ENCODE measurements at places on chromosomes 13 and 19.
A peak's percentile ranks its signal among the peaks of the same experiment; 100 is the strongest.

- H3K27ac ChIP-seq = no peak overlapping the region
- no peaks in the 10 kb centered on the region for H3K36me3 ChIP-seq
- DNase-seq = no peak
- no peaks in the 10 kb centered on the region for H3K27me3 ChIP-seq
These were observed 32.6 kb downstream of the UBL3 start for GRCh38 chr13:29817604-29818378.

GRCh38 chr13:105338006-105338405 lies 1197.5 kb downstream of the EFNB2 start:
- peaks cover 4% of the 10 kb centered on the region for H3K4me1 ChIP-seq
- no peak overlapping the region for H3K4me3 ChIP-seq
- no peak for DNase-seq
- H3K27me3 ChIP-seq = no peaks in the 10 kb centered on the region

- DNase-seq = peak; percentile 71
- peaks cover 26% of the 10 kb centered on the region for H3K4me1 ChIP-seq
- no peaks in the 10 kb centered on the region for H3K36me3 ChIP-seq
- H3K27ac ChIP-seq = no peak overlapping the region
- no peak overlapping the region for H3K4me3 ChIP-seq
- H3K27me3 ChIP-seq = no peaks in the 10 kb centered on the region
These were observed 65.4 kb downstream of the GNG7 start for GRCh38 chr19:2636897-2637683.

GRCh38 chr13:23504180-23504579 lies 66.0 kb upstream of the TNFRSF19 start:
- DNase-seq = no peak
- H3K4me1 ChIP-seq = peaks cover 30% of the 10 kb centered on the region

- H3K27ac ChIP-seq = no peak overlapping the region
- no peaks in the 10 kb centered on the region for H3K4me1 ChIP-seq
- no peaks in the 10 kb centered on the region for H3K36me3 ChIP-seq
- no peak for DNase-seq
These were observed 32.2 kb upstream of the ZNF766 start for GRCh38 chr19:52237197-52237596.

DNA sequence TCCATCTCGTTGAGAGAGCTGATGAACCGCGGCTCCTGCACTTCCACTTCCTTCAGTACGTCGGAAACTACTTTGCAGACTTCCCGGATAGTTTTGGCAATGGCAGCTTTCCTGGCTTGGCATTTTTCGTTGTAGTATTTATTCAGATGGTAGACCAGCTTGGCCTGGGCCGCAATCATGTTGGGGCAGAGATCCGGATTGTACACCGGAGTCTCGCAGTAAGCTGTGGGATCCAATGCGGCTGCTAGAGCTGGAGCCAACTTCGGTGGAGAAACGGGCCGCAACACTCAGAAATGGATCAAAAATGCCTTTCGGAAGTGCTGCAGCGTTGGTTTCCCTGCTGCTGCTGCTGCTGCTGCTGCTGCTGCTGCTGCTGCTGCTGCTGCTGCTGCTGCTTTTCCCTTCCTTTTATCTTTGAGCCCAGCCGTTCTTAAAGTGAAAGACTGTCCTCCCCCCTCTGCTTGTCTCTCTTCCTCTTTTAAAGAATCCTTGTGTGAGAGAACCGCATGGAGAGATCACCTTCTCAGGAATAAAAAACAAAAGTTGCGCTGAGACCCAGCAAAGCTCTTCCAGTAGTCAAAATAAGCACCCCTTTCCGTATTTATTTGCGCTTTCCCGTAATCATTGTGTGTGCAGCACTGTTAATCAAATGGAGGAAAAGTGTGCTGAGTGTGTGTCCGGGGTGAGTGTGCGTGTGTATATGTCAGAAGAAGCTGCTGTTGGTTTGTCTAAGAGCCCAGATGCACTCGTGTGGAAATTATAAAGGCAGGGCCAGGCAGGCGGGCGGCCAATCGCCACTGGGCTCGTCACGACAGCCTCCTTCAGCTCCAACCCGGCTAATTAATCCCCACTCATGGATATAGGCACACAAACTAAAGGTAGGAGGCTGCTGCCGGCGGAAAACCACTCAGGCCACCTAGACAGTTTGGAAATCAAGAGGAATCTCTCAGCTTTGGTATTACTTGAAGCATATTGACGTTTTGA lies at the start of gene MAB21L1:
MAB21L1 (minus strand) TSS at position 730 of the 984 bp plus-strand sequence; CDS start at position 179, 551 bp downstream.
- DNase-seq = peak; percentile 31
- H3K36me3 ChIP-seq = no peaks in the 10 kb centered on the region
- H3K27me3 ChIP-seq = no peaks in the 10 kb centered on the region
- H3K4me3 ChIP-seq = peak within 1 kb of the TSS; percentile 68
- peak within 1 kb of the TSS; percentile 36 for H3K27ac ChIP-seq

DNA sequence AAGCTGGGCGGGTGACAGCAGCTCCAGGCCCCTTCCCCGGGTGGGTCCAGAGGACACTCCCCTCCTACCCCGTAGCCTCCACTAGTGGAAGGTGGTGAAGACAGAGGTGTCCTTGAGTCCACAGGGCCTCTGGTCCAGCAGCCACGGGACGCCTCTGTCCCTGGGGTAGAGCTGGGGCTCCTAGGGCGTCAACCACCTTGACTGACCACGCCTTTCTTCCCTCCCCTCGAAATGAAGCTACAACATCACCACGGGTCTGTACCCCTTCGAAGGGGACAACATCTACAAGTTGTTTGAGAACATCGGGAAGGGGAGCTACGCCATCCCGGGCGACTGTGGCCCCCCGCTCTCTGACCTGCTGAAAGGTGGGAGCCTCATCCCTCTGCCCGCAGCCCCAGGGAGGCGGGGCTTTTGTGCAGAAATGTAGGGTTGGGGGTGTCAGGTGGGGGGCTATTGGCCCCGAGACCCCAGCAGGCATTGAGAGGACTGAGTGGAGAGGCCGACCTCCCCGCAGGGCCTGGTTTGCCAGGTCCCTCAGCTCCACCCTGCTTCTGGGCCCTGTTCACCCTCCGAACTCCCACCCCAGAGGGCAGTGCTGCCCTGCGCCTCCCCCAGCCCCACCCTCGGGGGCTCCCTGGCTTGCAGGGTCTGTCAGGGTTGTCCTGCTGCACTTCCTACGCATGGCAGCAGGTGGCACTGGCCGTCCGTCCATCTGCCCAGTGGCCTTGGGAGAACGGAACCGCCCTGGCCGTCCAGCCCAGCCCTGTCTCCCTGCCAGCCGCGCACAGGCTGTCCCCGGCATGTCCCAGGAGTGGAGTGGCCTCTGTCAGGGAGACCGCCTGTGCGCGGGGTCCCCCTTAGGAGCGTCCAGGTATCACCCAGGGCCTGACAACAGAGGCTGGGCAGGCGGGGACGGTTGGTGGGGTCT lies 15.7 kb downstream of the STK11 start:
- no peaks in the 10 kb centered on the region for H3K27me3 ChIP-seq
- peak; percentile 79 for DNase-seq
- peaks cover 48% of the 10 kb centered on the region for H3K4me1 ChIP-seq
- peaks cover 63% of the 10 kb centered on the region for H3K36me3 ChIP-seq
- H3K27ac ChIP-seq = peak overlapping the region; percentile 52

- H3K4me3 ChIP-seq = no peak overlapping the region
- no peaks in the 10 kb centered on the region for H3K36me3 ChIP-seq
- no peaks in the 10 kb centered on the region for H3K4me1 ChIP-seq
- no peak for DNase-seq
These were observed 52.8 kb downstream of the SLC6A16 start for GRCh38 chr19:49272204-49272603.

DNA sequence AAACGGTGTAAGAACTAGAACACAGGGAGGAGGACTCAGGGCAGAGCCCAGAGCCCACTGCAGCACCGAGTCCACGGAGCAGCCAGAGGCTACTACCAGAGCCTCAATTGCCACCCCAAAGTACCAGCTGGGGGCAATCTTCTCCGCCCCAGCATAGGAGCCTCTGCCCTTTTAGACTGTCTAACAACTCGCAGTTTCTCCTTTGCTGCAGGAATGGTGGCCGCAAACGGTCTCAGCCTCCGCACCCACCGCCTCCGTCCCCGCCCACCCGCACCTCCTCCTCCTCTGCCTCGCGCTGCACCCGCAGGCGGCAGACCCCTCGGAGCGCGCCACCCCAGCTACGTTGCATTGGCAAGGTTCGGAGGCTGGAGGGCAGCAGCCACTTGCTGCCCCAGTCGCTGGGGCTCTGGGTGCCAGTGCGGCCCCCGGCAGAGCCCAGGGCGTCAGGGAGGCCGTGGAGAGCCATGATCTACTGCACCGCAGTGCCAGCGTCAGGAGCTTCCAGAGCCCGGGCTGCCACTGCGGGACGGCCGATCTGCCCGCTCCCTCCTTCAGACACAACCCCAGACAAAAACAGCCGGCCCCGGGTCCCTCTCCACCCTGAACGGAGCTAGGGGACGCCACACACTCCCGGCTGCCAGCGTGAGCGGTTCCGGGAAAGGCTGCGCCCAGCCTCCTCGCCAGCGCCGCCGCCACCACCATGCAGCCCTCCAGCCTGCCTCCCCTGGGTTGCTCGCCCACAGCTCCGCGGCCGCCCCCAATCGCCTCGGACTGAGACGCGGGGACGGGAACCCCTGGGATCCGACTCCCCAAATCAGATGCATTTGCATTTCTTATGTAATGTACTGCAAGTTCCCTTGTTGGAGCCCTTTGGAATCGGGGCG lies 1.8 kb downstream of the FGF14 start:
- H3K4me1 ChIP-seq = peaks cover 27% of the 10 kb centered on the region
- H3K4me3 ChIP-seq = peak overlapping the region; percentile 67
- no peak overlapping the region for H3K27ac ChIP-seq
- H3K36me3 ChIP-seq = no peaks in the 10 kb centered on the region
- no peak for DNase-seq
- peaks cover 38% of the 10 kb centered on the region for H3K27me3 ChIP-seq

DNA sequence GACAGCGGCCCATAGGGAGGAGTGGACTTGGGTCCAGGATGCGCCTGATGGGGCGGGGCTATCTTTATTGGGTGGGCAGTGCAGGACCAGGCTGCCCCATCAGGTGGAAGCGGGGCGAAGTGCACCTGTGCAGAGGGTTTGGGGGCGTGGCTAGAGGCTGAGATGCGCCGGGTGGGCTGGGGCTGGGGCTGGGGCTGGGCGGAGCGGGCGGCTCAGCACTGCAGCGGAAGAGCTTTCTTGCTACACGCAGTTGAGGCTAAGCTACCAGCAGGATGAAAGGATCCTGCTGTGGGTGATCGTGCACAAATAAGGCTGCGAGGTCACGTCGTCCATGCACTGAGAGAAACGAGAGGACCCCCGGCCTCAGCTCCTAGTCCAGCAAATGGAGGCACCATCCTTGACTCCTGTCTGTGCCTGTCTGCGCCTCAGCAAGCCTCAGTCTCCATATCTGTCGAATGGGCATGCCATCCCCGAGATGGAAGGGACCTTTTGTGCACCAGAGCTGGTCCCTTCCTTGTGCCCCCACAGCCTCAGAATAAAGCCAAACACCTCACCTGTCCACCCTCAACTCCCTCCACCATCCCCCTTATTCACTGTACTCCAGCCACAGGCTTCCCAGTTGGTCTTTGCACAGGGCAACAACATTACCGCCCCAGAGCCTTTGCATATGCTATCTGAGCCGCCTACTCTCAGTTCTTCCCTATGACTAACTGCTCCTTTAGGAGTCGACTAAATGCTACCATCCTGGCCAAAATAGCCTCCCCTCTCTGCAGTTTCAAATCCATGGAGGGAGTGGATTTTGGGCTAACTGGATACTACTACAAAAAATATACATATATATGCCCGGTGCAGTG lies 21.0 kb upstream of the HOMER3 start:
- H3K4me1 ChIP-seq = no peaks in the 10 kb centered on the region
- H3K27ac ChIP-seq = no peak overlapping the region
- H3K36me3 ChIP-seq = no peaks in the 10 kb centered on the region
- H3K27me3 ChIP-seq = no peaks in the 10 kb centered on the region

DNA sequence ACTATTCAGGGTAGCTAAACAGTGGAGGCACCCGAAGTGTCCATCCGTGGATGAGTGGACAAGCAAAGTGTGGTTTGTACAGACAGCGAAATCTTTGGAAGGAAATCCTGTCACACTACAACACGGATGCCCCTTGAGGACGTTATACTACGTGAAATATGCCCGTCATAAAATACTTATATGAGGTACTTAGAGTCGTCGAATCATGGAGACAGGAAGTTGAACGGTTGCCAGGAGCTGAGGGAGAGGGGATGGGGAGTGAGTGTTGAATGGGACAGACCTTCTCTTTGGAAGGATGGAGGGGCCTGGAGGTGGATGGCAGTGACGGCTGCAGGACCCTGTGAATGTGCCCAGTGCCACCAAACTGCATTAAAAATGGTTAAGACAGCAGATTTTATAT lies 11.6 kb downstream of the ATP4B start:
- H3K36me3 ChIP-seq = peaks cover 6% of the 10 kb centered on the region
- H3K4me1 ChIP-seq = peaks cover 19% of the 10 kb centered on the region
- no peak for DNase-seq
- H3K4me3 ChIP-seq = no peak overlapping the region
- no peak overlapping the region for H3K27ac ChIP-seq

GRCh38 chr13:101149735-101150384 lies 266.4 kb downstream of the NALCN start:
- H3K4me1 ChIP-seq = no peaks in the 10 kb centered on the region
- no peak overlapping the region for H3K27ac ChIP-seq
- peaks cover 4% of the 10 kb centered on the region for H3K27me3 ChIP-seq
- H3K4me3 ChIP-seq = no peak overlapping the region
- DNase-seq = no peak
- H3K36me3 ChIP-seq = no peaks in the 10 kb centered on the region

DNA sequence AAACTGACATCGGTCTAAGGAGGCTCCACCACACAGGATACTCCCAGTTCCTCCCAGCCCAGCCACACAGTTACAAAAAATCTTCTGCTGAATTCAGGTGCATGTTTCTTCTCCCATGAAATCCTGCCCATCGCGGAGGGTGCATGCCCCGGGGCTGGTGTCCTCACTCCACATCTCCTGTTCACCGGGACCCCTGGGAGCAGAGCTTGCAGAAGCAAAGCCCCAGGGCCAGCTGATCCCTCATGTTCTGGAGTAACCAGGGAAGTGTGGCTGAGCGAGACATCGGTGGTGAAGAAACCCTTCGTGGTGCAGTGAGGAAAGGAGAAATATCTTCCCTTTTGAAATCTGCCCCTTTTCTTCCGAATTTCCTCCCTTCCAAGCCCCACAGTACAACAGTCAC lies 904 bp upstream of the SIGLEC9 start:
- no peak overlapping the region for H3K4me3 ChIP-seq
- no peak for DNase-seq
- no peak overlapping the region for H3K27ac ChIP-seq
- H3K27me3 ChIP-seq = peaks cover 6% of the 10 kb centered on the region
- peaks cover 86% of the 10 kb centered on the region for H3K4me1 ChIP-seq

DNA sequence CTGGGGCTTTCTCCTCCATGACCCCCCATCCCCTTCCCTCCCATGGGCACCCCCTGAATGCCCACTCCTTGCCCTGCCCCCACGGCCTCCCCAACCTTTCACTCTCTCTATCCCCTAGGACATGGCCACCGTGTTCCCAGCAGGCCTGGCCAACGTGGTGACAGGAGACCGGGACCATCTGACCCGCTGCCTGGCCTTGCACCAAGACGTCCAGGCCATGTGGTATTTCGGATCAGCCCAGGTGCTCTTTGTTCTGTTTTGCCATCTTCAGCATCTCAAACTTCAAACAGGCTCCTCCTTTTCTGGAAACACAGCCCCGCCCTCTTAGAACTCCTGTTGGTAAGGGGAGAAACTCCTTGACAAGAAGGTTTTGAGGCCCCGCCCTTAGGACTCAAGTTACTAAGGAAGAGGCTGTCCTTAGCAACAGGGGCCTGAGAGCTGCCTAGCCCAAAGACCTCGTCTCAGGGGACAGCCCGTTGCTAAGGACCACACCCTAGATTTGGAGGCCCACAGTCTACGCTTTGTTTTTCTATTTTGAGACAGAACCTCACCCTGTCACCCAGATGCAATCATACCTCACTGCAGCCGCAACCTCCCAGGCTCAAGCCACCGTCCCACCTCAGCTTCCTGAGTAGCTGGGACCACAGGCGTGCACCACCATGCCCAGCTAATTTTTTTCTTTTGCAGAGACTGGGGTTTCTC lies 5.1 kb upstream of the FLT3LG start:
- H3K4me3 ChIP-seq = no peak overlapping the region
- DNase-seq = peak; percentile 92
- peak overlapping the region; percentile 68 for H3K27ac ChIP-seq
